ENCODE measurements at places on chromosomes 16 and 17.

DNA sequence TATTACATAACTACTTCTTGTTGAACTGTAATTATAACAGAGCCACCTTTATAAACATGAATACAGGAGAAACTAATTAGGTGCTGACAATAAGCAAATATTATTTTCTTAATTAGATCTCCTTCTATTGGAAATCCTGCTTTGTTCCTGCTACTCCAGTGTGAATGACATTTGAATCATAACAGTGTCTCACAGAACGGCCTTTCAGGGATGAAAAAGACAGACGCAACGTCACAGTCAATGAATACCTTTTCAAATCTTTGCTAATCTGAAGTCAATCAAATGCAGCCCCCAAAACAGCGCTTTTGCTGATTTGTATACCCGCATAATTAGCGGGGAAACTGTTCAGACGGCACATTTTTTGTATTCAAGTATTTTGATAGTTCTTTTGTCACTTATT, 240.4 kb upstream of the CDH8 start:
- DNase-seq = no peak

GRCh38 chr16:2235695-2236336, 428 bp upstream of the DNASE1L2 start:
- no peak for DNase-seq

DNA sequence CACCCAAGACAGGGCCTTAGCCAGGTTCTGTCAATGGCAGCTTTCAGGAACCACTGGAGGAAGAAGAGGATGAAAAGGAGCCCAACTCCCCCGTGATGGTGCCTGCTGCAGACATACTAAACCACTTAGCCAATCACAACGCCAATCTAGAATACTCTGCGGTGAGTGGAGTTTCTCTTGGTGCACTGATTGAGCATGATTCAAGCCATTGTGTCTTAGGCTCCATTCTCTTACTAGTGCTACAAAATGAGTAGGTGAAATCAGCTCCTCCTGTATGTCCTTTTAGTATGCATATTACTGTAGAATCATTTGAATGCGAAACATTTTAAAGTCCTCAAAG, 1.4 kb downstream of the SETD6 start:
- no peak for DNase-seq

DNA sequence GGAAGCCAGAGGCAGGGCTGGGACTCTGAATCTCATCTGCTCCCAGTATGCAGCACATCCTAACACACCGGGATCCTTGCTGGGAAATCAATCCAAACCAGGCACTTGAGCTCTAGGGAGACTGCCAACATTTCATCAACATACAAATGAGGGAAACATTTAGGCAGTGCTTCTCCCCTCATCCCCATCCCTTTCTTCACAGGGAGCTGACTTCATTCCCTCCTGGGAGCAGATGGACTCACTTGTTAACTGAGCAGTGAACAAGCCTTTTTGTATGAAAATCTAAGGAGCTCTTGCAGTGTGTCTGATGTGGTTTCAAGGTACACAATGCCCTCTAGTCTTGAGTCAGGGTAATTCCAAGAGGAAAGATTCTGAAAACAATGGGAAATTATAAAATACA, 96.3 kb downstream of the TMEM114 start:
- no peak for DNase-seq

- no peak for DNase-seq
Observed at GRCh38 chr17:17411692-17412091, 65.1 kb upstream of the MED9 start.

- no peak for DNase-seq
Observed at GRCh38 chr17:12134587-12134986, 113.9 kb downstream of the MAP2K4 start.

DNA sequence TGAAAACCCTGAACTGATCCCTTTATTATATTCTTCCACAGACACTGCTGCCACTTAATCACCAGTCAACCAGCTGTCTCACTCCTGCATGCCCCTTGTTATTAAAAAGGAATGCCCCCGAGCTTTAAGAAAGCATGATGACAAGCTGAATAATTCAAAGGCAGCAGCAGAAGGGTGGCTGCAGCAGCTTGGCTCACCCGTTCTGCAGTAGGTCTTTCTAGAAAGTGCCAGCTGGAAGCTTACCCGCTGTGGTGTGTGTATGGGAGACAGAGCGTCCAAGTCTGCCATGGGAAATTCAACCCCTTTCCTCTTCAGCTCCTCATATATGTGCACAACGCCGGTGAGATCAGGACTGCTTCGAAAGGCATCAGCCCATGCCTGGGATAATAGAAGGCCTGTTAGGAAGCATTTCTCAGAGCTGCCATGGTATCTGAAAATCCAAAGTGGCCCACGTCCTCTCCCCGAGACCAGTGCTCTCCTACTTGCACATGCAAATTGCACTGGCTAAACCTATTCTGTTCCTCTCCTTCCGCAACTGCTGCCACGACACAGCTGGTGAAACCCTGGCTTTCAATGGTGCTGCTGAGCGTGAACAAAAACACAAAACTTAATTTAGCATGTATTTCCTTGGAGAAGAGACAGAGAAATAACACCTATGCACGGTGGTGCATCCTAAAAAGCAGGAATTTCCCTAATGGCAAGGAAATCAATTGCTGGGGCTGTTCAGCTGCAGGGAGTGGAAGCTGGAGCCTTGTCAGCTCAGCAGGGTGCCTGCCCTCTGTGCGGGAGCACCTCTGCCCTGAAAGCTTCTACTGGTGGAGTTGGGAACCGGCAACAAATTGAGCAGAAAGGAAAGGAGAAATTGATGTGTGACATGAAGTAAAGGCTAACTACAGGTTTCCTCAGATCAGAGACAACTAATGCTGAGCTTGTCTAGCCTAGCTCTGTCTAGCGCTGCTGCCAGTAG, 47.9 kb upstream of the SREBF1 start:
- no peak for DNase-seq

- no peak for DNase-seq
Observed at GRCh38 chr17:59062509-59062908, 44.2 kb downstream of the TRIM37 start.

GRCh38 chr16:80346111-80346632, 194.6 kb upstream of the DYNLRB2 start:
- no peak for DNase-seq

GRCh38 chr16:55662644-55663031, 6.8 kb downstream of the SLC6A2 start:
- DNase-seq = no peak

DNA sequence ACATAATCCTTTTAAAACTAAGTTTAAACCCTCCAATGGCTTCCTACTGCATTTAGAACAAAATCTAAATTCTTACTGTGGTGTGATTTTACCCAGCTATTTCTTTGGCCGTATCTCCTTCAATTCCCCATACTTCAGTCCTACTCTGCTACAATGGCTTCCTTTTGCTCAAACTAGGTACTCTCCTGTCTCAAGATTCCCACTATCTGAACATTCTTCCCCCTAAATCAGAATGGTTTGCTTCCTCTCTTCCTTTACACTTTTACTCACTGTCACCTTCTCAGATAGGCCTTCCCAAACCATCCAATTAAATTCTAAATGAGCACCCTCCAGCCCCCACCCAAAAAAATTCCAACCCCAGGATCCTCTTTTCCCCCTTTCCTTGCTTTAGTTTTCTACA, 109.2 kb downstream of the BRIP1 start:
- DNase-seq = no peak

All from activated CD8-positive, alpha-beta memory T cell treated with anti-CD3 and anti-CD28 coated beads for 1 hour (primary cell).